Transverse colon (tissue), 4 donors: ENCODE measurements at places on chromosomes 11 and 22. TPM values are rescaled to one million over a fixed set of nuclear protein-coding genes. Genes with fewer than 3 reads are reported as not detected.

Gene AASDHPPT
- 5.2 TPM for total RNA-seq

Gene IL18
- 169 TPM for total RNA-seq

Gene MS4A6E
- not detected for total RNA-seq

Gene POTEH
- not detected for total RNA-seq

Gene BCO2
- 2.8 TPM for total RNA-seq

Gene SDHD
- 30.3 TPM for total RNA-seq

Gene ETS1
- total RNA-seq: 56.7 TPM

Gene RCOR2
- total RNA-seq: not detected
